NCI-H1436 treated with DMSO at 0.1 percent for 48 hours (cell line): ENCODE measurements at places on chromosomes 6 and 20.

DNA sequence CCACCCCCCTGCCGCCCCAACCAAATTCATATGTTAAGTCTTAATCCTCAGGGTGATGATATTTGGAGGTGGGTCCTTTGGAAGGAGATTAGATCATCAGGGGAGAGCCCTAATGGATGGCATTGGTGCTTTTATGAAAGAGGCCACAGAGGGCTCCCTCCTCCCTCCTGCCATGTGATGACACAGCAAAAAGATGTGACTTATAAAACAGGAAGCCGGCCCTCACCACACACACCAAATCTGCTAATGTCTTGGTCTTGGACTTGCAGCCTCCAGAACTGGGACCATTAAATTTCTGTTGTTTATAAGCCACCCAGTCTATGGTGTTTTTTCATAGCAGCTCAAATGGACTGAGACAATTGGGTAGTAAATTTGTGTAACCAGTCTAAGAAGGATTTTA is 176.3 kb downstream of the ADGRG6 start:
- no peak for DNase-seq

DNA sequence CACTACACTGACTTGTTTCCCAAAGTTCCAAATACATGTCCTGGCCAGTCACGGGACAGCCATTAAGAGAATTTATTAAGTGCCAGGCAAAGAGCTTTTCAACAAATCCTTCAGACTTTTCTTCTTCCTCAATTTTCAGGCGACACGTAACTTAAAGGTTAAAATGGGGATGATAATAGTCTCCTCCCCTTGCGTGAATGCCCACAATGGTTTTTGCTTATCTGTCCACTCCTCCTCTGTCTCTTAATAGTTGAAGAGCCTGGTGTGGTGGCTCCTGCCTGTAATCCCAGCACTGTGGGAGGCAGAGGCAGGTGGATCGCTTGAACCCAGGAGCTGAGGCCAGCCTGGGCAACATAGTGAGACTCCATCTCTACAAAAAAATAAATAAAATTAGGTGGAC is 11.4 kb upstream of the PARD6B start:
- DNase-seq, result no peak

GRCh38 chr6:148983966-148984365 is 237.1 kb downstream of the UST start:
- no peak for DNase-seq

- no peak for DNase-seq
Measured at GRCh38 chr6:127515794-127516661, 3.1 kb downstream of the MTCL3 start.

GRCh38 chr6:37897818-37898515 is 78.4 kb downstream of the ZFAND3 start:
- DNase-seq, result no peak

- no peak for DNase-seq
Measured at GRCh38 chr6:3294921-3295871, 36.4 kb downstream of the PSMG4 start.

GRCh38 chr20:41467690-41468089 is 101.1 kb upstream of the EMILIN3 start:
- no peak for DNase-seq

DNA sequence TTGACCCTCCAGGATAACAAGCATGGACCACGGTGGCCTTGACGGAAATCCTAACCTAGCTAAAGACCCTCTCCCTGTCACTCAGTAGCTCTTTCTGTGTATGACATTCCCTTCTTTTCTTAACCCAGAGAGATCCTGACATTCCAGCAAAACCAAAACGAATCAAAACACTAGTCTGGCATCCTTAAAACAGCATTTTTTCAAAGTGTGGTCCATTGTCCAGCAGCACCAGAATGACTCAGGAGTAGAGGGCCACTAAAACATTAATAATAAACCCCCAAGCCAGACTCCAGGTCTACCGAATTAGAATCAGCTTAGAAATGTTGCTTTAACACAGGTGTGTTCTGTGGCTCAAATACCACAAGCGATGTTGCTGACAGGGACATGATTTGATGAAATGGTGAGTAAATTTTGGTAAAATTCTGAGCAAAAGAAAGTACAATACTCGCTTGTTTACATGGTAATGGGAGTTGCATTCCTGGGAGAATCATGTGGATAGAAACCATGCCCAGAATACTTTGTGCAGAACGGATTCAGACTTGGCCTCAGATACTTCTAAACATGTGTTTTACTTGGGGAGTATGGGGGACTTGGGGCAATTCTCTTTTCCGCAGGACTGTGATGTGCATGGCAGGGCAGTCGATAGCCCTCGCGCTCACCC is 174.2 kb upstream of the KCNG1 start:
- DNase-seq, result no peak
